Neural crest cell (in vitro differentiated cells): ENCODE measurements at places on chromosomes 16 and 17. TPM values are rescaled to one million over a fixed set of nuclear protein-coding genes. Genes with fewer than 3 reads are reported as not detected.

GRCh38 chr17:30243002-30243401, 7.5 kb upstream of the SLC6A4 start:
- no peak for DNase-seq

DNA sequence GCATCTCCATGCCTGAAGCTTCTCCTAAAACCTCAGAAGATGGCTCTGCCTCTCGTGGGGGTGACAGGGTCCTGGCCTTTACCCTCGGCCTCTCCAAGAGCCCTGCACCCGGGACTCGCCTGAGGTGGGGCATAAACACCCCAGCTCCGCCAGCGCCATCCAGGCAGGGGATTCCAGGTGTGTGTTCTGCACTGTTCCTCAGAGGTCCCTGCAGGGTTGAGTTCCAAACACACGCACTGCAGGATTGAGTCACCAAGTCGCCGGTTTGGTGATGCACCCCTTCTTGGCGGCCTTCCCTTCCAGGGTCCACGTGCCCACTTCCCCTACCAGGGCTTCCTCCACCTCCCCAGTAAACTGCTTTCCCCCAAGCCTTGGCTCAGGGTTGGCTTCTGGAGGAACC, 40.0 kb upstream of the RBFOX3 start:
- DNase-seq: no peak

DNA sequence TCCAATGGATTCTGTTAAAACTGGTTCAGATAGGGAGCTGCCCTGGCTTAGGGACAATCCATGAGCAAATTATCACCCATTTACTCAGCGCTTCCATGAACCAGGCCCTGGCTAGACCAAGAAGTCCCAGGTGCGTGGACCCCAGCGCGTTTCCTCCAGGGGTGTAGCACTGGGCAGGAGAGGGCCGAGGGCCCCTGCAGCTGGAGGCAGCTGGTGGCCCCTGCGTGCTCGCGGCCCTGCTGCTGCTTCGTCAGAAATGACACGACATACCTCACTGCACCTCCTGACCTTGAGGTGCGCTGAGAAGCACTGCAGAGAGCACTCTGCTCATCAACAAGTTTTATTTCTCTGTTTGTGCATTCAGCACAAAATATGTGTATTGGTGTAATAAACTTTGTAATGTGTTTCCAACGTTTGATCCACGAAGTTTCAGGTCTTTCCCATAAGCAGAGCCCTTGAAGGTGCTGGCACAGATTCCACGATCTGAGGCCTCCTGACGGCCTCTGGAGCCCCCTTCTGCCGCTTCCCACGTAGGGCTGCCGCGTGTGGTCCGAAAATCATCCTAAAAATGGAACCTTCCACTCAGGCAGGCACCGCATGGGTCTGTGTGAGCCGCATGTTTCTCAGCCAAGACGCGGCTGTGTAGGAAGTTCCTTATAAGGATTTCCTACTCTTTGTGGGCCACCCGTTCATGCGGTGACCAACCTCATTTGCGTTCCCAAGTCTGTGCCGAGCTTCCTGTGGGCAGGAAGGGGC, 50.8 kb upstream of the ZCCHC14 start:
- DNase-seq: no peak

DNA sequence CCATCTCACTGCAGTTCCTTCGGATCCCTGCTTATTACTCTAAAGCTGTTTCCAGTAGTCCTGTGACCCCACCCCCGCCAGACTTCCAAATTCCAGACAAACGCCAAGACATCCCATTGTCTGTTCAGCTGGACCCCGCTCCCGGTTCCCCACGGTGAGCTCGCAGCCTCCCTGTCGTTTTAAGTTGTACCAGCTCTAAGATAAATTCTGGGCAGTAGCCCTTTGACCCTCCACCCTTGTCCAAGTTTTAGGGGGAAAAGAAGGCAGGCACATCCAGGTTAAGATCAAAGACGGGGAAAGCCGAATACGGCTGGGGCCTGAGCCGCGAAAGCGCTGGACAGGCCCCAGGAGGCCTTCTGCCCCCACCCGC, 589 bp downstream of the ARL6IP1 start:
- DNase-seq: no peak

GRCh38 chr17:61863801-61864126, 436 bp upstream of the BRIP1 start:
- DNase-seq: no peak

- no peak for DNase-seq
These were observed 3.7 kb downstream of the PCYT2 start for GRCh38 chr17:81907219-81908145.

GRCh38 chr17:14341866-14342265, 41.0 kb downstream of the HS3ST3B1 start:
- no peak for DNase-seq

- no peak for DNase-seq
These were observed 55.3 kb downstream of the NOG start for GRCh38 chr17:56648806-56649205.

- DNase-seq: no peak
These were observed 33.6 kb upstream of the ANKFY1 start for GRCh38 chr17:4297351-4297750.

DNA sequence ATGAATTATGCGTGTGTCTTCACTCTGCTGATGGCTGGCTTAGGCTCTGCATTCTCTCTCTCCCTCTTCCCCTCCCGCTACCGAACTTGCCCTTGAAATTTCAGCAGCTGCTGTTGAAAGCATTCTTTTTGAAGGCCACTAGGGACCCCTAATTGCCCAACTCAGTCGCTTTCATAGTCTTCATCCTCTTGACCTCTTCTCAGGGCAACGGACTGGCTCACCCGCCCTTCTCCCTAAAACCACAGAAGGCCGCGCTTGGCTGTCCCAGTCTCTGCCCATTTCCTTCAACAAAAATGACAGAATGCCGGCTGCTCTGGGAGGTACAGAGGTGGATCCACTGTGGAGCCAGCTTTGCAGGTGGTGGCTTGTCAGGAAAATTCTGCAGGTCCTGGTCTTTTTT, 21.0 kb upstream of the FMNL1 start:
- DNase-seq: no peak

GRCh38 chr16:71895679-71896365, 491 bp downstream of the IST1 start:
- no peak for DNase-seq

DNA sequence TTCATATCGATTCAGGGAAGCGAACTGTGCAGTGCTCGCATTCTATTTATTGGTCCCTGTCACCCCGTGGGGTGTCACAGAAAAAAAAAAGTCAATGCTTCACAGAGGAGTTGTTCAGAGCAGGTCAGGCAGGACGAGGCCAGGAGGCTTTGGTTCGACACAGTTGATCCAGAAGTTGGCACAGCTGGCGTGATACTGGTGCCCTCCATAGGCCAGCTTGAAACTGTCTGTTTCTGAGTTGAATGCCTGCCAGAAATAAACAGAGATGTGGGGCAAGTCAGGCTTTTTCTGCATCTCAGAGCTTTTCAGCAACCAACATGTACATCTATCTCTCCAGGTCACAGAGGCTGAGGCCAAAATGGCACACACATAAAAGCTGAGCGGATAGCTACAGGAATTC, 29.1 kb downstream of the DUSP14 start:
- DNase-seq: no peak

GRCh38 chr17:18323507-18324139, 8.5 kb downstream of the SMCR8 start:
- DNase-seq: no peak

DNA sequence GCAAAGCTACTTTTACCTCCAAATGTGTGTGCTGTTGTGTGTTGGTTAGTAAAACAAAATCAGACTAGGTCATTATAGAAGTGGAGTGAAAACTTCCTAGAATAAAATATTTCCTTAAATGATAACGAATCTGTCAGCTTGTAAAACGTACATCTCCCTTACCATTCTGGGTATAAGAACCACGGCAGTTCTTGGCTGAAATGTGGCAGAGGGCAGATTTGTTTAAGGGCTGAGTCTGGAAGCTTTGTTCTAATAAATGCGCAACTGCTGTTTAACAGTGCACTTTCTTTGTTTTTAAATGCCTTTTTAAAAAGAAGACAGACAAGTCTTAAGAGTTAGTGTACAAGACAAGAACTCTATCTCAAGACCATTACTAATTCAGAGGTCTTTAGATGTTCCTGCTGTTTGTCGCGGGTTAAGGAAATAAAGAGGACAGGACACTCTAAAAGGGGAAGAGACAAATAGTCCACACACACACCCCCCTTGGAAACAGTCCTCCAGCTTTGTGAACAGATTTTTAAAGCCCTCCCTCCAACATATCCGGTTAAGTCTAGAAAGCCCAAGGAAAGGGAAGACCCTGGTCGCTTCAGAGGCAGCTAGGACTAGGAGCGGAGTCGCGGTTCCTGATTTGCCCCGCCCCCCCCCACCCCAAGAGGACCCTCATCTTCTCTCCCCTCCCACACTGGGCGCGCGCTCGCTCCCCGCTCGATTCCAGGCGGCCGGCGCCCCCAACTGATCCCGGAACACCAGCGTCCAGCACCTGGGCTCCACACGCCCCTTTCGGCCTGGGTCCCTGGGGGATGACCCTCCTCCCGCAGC, 658 bp downstream of the SYNRG start:
- peak; percentile 56 for DNase-seq

- DNase-seq: no peak
These were observed 13.4 kb downstream of the ITPRIPL2 start for GRCh38 chr16:19127205-19127604.

DNA sequence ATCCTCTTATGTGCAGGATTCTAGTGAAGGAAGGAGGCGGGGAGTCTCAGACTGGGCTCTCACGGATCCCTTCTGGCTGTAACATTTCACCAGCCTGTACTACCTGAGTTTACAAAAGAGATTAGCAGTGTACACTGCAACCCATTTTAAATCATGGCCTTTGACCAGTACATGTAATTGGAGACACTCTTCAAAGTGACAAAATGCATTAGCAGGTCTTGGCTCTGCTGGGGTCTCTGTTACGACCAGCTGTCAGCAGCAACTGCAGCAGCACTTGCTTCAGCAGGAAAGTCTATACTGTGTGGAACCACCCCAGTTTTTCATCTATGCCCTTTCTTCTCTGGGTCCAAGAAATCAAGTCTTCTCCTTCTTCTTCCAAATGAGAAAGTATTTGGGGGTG, 322.8 kb upstream of the ASIC2 start:
- no peak for DNase-seq

Gene CCL8
- not detected in 2 replicates for total RNA-seq

Gene RAP1GAP2
- 0.84 and 1.0 TPM in 2 replicates for total RNA-seq

Gene ABI3
- 0.64 and 1.0 TPM in 2 replicates for total RNA-seq

Gene KRTAP1-1
- not detected in 2 replicates for total RNA-seq

Gene HNF1B
- not detected in 2 replicates for total RNA-seq

Gene DNAAF1
- total RNA-seq: 0.20 and 0.35 TPM in 2 replicates

Gene IGF2BP1
- total RNA-seq: 536 and 543 TPM in 2 replicates

Gene CCL1
- not detected in 2 replicates for total RNA-seq

Gene CCNF
- 66.1 and 67.5 TPM in 2 replicates for total RNA-seq

Gene SLC16A5
- 6.0 and 7.3 TPM in 2 replicates for total RNA-seq

Gene HBA2
- not detected in 2 replicates for total RNA-seq

Gene PRCD
- 0.41 and 0.75 TPM in 2 replicates for total RNA-seq
